ENCODE measurements at places on chromosomes 7 and 10.

- DNase-seq, result no peak
These were observed 22.2 kb downstream of the PARD3 start for GRCh38 chr10:34792881-34793280.

DNA sequence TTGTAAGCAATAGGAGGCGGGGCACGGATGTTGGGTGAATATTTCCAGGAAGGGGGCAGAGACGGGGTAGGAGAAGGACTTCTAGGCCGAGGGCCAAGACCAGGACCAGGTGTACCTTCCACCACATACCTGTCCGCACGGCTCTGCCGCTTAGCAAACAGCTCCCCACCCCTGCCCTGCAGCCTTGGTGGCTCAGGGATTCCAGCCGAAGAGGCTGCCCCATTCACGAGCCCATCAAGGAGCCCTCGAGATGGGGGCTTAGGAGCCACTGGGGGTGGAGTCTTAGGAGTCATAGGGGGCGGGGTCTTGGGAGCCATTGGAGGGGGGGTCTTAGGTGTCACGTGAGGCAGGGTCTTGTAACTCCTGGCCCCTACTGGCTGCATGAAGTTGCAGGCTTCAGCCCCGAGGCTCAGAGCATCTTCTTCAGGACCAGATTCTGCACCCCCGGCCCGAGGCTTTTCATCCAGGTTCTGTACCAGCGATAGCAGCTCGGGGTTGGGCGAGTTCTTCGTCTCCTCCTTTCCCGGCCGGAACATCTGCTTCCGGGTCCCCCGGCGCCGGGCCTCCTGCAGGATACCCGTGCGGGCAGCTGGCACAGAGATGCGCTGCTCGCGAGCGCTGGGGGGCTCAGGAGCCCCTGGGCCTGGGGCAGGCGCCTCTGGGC is 6.1 kb upstream of the MYOZ1 start:
- DNase-seq, result peak; percentile 5

DNA sequence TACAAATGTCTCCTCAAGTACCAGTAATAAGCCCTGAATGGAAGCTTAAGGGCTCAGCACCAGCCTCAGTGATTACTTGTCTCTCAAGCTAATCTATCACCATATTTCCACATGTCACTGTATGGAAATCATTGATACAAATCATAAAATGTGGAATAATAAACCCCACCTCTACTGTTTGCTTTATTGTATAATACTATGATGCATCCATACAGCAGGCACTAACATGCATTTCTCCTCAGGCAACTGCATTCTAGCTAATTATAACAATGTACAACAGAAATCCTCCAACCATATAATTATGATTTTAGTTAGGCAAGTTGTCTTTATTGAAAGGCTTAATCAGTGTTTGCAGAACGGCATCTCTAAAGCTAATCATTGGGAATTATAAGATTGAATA is 26.2 kb downstream of the CRPPA start:
- no peak for DNase-seq

GRCh38 chr10:69819716-69820506 is 18.2 kb downstream of the COL13A1 start:
- DNase-seq, result no peak

GRCh38 chr10:99869581-99870122 is 87.2 kb downstream of the ABCC2 start:
- DNase-seq, result no peak

- no peak for DNase-seq
These were observed 13.2 kb downstream of the WAC start for GRCh38 chr10:28545967-28546644.

GRCh38 chr7:45435846-45436245 is 138.3 kb upstream of the ADCY1 start:
- no peak for DNase-seq

DNA sequence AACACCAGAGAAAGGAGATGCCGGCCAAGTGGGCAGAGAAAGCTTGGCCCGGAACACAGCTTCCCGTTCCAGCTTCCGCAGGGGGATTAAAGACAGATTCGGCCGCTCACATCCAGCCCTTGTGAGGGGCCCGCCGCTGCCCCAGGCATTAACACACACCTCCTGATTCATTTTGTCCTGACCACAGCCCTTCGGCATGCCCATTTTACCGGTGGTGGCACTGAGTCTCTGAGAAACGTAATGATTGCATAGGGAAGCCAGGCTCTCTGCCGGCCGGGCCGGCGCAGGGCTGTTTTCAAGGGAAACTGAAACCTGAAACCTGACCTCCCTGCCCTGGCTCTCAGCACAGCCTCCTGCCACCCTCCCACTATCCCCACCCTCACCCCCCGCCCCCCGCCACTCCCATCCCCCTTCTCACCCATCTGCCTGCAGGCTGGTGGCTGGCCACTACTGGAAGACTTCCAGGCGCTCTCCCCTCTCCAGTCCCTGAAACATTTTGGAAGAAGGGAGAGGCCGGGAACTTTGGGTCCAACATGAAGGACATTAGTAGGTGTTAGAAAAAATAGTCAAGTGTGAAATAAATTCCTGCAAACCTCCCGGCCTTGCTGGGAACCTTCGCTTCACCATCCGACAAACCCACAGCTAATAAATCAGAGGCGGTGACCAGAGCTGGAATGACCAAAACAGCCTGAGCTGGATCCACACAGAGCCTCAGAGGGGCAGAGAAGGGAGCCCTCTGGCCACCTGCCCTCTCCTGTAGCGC is 83.5 kb upstream of the CUX1 start:
- DNase-seq, result no peak

DNA sequence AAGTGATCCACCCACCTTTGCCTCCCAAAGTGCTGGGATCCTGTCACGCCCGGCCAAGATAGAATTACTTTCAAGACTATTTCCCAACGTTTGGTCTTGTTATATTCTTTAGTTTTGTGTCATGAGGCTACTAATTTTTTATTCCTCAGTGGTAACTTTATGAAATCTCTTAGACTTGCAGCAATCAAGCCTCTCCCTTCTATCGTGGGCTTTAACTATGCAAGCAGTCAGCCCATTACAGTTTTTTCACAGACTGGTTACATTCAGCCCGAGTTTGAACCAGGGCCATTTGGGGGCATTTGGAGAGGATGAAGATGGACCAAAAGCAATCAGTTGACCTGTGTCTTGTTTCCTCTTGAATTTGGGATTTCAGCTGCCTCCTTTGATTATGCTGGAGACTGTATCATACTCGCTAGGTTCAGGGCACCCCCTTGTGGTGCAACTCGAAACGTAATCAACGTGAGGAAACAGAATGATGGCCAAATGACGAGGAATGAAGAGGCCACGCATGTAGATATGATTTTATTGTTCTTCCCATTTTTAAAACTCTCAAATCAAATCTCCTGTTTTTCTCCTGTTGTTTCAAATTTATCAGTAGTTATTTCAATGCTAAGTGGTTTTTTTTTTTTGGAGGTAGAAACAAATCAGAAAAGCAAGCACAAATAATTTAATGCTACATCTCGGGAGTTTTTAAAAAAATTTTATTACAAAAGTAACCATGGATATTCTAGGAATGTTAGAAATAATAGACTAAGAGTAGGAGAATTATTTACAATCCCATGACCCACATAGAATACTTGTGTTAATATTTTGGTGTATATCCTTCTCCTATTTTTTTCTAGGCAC is 151.6 kb downstream of the KIAA1217 start:
- DNase-seq, result no peak

DNA sequence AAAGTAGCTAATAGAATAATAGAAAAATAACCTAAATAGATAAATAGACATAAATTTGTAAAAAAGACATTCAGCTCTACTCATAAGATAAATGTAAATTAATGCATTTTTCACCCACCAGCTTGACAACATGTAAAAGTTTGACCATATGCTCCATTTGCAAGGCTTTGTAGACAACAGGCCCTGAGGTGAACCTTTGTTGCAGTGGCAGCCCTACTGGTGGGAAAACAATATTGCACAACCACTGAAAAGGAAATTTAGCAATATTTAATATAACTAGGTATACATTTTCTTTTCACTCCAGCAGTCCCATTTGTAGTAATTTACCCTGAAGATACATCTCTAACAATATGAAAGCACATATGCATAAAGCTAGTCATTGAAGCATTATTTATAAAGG is 39.0 kb upstream of the ADRA2A start:
- no peak for DNase-seq

- no peak for DNase-seq
These were observed 62.9 kb upstream of the VKORC1L1 start for GRCh38 chr7:65809982-65810288.

DNA sequence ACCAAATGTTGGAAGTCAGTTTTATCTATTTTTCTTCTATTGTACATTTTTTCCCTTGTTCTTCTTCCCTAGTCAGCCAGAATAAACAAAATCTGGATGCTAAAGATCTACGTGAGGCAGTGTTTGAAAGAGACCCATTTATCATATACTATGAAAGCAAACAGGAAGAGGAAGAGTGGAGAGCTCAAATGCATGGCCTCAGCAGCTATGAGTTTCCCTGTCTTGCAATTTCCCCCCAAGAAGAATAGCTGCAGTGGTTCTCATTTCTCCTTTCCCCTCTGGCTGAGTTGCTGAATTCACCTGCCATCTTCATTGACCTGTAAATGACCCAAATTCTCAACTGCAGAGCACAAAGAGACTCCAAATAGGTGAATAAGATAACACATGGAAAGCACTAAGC is 347.1 kb upstream of the NRP1 start:
- DNase-seq, result no peak

- DNase-seq, result no peak
These were observed 17.0 kb downstream of the CPA4 start for GRCh38 chr7:130309986-130310385.

- no peak for DNase-seq
These were observed 55.2 kb downstream of the RAPGEF5 start for GRCh38 chr7:22301790-22302189.

DNA sequence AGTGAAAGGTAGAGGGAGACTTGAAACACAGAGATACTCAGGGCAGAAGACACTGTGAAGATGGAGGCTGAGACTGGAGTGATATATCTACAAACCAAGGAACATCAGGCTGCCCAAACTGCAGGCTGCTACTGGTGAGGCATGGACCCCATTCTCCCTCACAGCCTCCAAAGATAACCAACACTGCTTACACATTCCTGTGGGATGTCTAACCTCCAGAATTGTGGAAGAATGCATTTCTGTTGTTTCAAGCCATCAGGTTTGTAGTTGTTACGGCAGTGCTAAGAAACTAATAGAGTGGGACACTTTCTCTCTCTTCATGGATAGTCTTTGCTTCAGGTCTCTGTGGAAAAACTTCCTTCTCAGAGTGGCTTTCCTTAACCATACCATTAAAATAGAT is 182.6 kb upstream of the TMEM106B start:
- no peak for DNase-seq

- no peak for DNase-seq
These were observed 4.8 kb upstream of the DMTF1 start for GRCh38 chr7:87147500-87147899.

- no peak for DNase-seq
These were observed 291.6 kb upstream of the PODXL start for GRCh38 chr7:131848033-131848432.

- no peak for DNase-seq
These were observed 287.6 kb downstream of the SORCS3 start for GRCh38 chr10:104928734-104929133.

- no peak for DNase-seq
These were observed 55.0 kb downstream of the HDAC9 start for GRCh38 chr7:18550574-18550973.

- no peak for DNase-seq
These were observed 240.1 kb upstream of the ADARB2 start for GRCh38 chr10:1977461-1977860.

DNA sequence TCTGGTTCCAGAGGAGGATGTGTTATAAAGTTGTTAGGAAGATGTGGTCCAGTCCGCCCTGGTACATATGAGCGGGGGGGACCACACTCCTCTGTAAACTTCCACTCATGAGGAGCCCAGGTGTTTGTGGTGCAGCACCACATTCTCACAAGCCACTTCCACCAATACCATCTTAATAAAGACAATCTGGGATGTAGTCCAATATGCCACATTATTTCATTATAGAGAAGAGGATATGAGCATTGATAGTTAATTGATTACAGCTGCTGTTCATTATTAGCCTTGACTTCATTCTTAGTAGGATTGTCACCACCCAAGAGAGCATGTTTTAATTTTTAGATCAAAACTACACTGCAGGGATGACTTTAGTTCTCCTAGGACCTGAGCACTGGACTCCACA is 40.5 kb downstream of the ERCC6 start:
- no peak for DNase-seq

DNA sequence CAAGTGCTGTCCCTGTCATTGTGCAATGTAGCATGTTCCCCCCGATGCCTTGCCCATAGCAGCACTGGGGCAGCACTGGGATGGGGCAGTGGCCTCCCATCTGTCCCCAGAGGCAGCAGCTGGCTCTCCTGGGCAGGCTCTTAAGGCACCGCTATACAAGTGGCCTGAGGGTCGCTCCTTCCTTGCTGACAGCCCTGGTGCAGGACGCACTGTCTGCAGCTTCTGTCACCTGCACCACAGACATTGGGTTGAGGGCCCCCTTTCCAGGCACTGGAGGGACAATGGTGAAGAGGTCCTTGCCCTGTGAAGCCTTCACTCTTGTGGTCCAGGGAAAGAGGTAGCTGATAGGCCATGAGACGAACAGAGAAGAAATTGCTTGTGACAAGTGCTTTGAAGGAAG is 10.6 kb downstream of the CPSF4 start:
- no peak for DNase-seq

GRCh38 chr7:55055479-55055878 is 36.7 kb downstream of the EGFR start:
- no peak for DNase-seq

GRCh38 chr7:153657182-153657800 is 394.9 kb upstream of the DPP6 start:
- DNase-seq, result no peak

DNA sequence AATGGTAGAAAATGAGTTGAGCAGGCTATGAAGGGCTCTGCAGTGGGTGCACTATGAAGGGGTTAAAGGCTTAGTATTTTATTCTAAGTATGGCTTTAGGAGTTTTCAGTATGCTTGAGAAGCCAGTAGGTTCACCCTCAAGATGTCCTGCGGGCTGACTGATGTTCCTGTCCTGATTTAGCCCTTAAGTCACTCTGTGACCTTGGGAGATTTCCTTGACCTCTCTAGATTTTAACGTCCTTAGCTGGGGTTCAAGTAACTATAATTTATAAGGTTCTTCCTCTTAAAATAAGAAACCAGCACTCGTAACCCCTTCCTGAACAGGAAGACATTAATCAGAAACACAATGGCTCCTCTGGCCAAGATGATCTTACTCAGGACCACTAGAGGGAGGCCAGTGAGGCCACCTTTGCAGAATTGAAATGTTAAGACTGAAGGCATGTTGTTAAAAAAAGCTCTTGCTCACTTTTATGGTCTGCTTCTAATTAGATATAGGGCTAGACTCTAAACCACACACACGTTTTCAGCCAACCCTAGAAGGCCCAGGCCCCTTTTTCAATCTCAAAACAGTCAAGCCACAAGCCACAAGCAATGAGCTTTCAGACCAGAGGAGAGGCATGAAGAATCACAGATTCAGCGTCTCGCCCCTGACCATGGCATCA is 41.9 kb downstream of the CDK1 start:
- DNase-seq, result no peak

GRCh38 chr10:44326474-44327030 is 58.3 kb downstream of the CXCL12 start:
- no peak for DNase-seq

- no peak for DNase-seq
These were observed 149.1 kb upstream of the ADO start for GRCh38 chr10:62655337-62655994.

- no peak for DNase-seq
These were observed 161.2 kb upstream of the WDR11 start for GRCh38 chr10:120689777-120690529.

All from activated CD4-positive, alpha-beta T cell treated with anti-CD3 and anti-CD28 coated beads for 4 hours (primary cell).